ENCODE measurements at places on chromosomes 3 and 15. TPM values are rescaled to one million over a fixed set of nuclear protein-coding genes. Genes with fewer than 3 reads are reported as not detected.

CCDC54 gene
- not detected for total RNA-seq

NMNAT3 gene
- under 0.01 TPM for total RNA-seq

LYZL4 gene
- total RNA-seq = not detected

INTS14 gene
- 43.1 TPM for total RNA-seq

DPPA4 gene
- total RNA-seq = not detected

CMTM8 gene
- total RNA-seq = not detected

MAGI1 gene
- total RNA-seq = 18.6 TPM

SAMD7 gene
- not detected for total RNA-seq

TMEM43 gene
- 109 TPM for total RNA-seq

FSTL1 gene
- 957 TPM for total RNA-seq

ASB14 gene
- not detected for total RNA-seq

SOX2 gene
- not detected for total RNA-seq

LDHAL6B gene
- not detected for total RNA-seq

SNURF gene
- 4.2 TPM for total RNA-seq
